ENCODE measurements at places on chromosomes 2 and 18.

DNA sequence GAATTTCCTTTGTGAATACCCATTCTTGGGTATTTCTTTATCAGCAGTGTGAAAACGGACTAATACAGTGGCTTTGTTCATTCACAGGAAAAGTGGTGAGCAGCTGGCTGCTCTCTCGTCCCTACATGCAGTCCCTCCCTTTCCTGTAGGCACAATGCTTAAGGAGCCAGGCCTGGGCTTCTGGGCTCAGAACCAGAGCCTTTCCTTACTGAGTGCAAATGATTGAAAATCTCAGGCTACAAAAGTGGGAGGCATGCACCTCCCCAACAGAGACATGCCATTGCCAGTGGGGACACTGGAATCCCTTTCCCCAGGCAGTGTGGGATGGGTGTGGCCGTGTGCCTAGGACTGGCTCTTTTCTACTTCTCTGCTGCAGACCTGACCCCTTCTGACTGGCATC is 61.3 kb downstream of the MCFD2 start:
- DNase-seq, result no peak

GRCh38 chr2:102184568-102184967 is 2.3 kb upstream of the IL1RL2 start:
- no peak for DNase-seq

- no peak for DNase-seq
These were observed 13.5 kb downstream of the SP100 start for GRCh38 chr2:230429513-230429912.

GRCh38 chr2:225690153-225690552 is 290.6 kb downstream of the NYAP2 start:
- no peak for DNase-seq

DNA sequence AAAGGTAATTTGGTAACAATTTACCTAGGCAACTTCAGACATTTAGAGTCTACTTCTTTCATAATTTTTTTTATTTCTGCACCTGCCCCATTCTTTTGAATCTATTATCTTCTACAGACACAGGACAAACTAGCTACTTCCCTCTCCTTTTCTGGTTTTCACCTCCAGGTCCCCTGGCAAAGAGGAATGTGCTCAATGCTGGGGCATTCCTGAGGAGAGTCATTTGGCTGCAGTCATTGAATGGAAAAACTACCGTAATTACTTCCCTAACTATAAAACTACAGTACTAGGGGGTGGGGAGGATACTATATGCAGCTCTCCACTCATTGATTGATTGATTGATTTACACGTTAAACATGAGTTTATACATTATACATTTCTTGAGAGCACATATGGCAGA is 11.2 kb upstream of the ARHGAP28 start:
- no peak for DNase-seq

DNA sequence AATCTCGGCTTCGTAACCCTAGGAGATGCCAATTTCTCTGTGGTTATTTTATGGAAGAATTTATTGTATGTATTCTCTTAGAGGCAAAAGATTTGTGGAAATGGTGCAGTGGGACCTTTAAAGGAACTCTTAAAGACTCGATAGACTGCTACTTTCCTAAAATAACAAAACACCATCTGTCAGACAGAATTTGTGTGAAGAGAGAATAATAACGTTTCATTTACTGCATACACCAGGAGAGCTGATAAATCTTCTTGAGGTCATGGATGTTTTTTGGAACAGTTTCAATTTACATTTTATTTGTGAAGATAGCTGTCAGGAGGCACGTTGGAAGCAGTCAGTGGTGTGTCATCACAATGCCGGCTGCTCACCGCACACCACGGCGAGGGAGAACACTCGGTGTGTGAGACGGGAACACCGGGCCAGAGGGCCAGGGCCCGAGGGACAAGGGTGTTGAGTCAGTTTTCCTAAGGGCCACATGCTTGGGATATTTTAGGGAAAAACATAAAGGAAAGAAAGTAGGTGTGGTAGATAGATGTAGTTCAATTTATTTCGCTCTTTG is 1681.0 kb upstream of the DDX18 start:
- no peak for DNase-seq

DNA sequence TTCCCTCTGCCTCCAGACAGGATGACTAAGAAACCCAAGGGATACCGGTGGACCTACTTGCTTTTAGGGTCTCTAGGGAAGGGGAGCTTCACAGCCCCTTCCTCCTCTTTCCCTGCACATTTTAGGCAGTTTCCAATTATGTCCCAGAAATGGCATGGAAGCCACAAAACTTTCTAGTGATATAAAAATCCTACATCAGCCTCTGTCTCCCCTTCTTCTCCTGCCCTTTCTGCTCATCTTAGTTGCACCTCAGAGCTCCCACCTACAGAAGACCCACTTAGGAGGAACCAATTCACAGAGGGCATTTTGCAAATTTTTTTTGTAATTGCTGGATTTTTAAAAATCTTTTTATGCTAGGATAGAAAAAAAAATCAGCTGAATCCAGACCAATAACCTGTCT is 263.1 kb downstream of the TNS1 start:
- DNase-seq, result no peak

Data from T1000 (cell line).